Stimulated activated CD4-positive, alpha-beta T cell treated with anti-CD3 and anti-CD28 coated beads, TNF-alpha, amount 100 ng/mL, for 1 hour (primary cell): ENCODE measurements at places on chromosomes 1 and 21.

GRCh38 chr1:86318436-86318835 is 77.7 kb downstream of the ODF2L start:
- DNase-seq = no peak

- DNase-seq = no peak
Observed at GRCh38 chr1:234912548-234913277, 215.9 kb downstream of the TOMM20 start.

DNA sequence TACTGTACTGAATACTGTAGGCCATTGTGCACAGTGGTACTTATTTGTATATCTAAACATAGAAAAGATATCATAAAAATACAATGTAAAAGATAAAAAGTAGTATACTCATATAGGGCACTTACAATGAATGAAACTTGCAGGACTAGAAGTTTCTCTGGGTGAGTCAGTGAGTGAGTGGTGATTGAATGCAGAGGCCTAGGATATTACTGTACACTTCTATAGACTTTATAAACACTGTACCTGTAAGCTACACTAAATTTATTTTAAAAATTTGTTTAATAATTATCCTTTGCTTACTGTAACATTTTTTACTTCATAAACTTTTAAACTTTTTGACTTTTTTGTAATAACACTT is 82.5 kb downstream of the FGGY start:
- no peak for DNase-seq

DNA sequence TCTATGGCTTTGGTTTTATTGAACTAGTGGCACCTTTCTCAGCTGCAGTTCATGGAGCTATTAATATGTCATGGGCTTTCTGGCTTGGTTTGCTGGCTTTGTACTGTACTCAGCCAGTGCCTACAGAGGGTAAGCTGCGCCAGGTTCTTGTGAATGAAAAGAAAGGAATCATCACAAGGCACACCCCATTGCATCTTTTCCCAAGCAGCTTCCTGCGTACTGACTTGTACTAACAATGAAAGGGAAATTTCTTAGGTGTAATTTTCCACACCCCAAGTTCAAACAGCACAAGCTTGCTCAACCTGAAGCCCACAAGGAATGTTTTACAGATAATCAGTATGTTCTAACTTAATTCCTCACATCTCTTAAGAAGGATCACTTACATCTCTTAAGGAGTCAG is 78.0 kb upstream of the TNFSF18 start:
- no peak for DNase-seq

- DNase-seq = no peak
Observed at GRCh38 chr1:11335417-11336056, 62.5 kb downstream of the UBIAD1 start.

- DNase-seq = no peak
Observed at GRCh38 chr1:6494627-6495026, 3.2 kb upstream of the PLEKHG5 start.

DNA sequence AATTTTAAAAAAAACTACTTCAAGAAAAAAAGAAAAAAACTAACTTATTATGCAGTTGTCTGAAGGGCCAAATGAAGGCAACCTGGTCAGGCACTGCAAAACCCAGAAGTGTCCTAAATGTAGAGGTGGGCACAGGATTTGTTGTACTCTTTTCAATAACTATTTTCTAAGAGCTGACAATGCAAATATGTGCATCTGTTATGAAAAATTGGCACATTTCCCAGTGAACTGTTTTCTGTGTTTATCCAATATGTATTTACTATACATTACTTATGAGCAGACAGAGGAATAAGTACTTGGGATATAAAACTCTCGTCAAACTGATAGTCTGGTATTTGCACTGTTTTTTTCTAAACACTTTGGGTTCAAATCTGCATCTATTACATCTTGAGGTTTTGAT is 188.0 kb upstream of the C21orf91 start:
- no peak for DNase-seq

DNA sequence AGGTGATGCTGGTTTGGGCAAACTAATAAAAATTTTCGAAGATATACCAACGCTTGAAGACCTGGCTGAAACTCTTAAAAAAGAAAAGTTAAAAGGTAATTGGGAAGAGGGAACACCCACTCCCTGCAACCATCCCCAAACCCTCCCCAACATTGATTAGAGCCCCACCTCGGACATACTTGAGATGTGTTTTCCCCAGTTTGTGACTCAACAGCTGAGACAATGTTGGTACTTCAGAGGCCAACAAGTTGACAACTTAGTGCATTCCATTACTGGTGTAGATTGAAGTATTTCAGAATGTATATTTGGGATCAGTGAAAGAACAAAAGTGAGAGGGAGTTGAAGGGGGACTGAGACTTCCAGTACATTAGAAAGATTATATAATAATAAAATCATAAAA is 5.1 kb downstream of the IFI16 start:
- DNase-seq = no peak

DNA sequence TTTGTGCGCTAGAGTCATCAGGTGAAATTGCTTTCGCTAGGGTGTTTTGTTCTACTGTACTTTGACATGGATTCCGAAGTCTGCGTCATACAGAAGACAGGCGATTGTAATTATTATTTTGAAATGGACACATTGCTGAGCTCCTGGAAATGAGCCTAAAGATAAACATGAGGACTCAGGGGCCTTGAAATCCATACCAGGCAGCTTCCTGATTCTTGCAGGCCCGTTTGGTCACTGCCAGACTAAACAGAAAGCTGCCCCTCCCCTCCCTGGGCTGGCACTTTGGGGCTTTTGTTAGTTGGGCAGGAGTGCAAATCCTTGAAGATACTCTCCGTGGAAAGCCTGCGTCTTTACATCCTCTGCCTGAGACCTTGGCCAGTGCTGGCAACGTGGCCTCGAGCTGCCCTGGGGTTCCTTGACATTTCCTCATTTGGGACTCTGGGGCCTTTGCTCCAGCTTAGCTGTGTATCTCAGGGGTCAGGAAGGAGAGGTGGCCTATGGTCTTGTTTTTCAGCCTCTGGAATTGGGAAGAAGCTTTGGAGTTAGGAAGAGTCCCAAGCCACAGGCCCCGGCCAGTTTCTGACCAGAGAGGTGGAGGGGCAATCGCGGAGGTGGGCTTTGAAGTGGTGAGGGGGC is 26.9 kb upstream of the KCNE2 start:
- no peak for DNase-seq
